Stimulated activated CD8-positive, alpha-beta memory T cell treated with anti-CD3 and anti-CD28 coated beads, Interleukin-12 subunit alpha, Interleukin-12 subunit beta, amount 100 ng/mL, for 1 hour (primary cell): ENCODE measurements at places on chromosomes 6 and 20.

DNA sequence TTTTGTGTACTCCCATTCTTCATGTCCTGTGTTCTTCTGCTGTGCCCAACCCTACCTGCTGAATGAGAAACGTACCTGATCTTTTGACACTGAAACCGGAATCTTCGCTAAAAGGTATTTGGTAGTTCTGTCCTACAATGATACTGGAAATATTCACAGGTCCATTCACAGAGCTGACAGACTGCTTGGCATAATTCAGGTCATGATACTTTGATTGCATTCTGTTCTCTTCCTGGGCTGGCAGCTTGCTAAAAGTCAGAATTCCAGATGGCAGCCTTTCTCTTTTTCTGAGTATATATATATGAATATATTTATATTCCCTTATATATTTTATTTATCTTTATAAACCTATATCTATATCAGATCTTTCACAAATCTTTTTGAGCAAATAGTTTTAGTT is 375.1 kb downstream of the PHF3 start:
- DNase-seq, result no peak

GRCh38 chr6:129859524-129859923 is 1.6 kb downstream of the TMEM244 start:
- DNase-seq, result no peak

DNA sequence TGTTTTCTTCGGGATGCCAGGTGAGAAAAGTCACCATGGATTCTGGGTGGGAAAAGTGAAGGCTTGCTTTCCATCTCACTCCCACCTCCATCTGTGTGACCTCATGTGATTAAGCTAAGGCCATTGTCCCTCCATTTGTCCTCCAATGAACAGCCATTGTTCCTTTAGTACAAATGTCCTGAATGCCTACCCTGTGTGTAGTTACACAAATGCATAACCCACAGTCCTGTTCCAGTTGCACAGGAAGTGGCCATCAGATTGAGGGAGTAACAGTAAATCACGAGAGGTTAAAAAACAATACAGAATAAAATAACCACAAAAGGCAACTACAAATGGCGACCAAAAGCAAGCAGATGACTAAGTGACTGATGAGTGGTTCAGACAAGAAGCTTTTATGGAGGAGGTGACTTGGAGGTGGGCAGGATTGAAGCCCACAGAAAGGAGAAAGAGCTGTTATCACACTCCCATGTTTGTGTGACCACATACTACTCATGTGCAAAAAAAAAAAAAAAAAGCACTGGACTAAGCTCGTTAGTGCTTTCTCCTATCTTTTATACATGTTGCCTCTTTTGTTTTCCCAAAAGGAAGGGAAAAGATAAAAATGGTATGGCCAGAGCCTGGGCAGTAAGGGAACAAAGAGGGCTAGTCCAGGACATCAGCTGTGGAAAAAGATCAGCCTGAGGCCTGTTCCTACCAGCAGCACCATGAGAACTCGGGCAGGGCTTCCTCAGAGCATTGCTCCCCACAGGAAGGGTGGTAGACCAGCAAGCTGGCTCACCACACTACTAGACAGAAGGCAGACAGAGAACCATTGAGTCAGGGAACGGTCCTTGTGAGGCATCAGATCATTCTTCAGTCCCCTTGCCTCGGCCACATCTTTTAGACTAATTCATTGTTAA is 111.0 kb downstream of the TFAP2A start:
- DNase-seq, result no peak

GRCh38 chr6:32906539-32906938 is 34.3 kb downstream of the HLA-DMB start:
- DNase-seq, result no peak

GRCh38 chr6:38033442-38033982 is 214.0 kb downstream of the ZFAND3 start:
- DNase-seq, result no peak

DNA sequence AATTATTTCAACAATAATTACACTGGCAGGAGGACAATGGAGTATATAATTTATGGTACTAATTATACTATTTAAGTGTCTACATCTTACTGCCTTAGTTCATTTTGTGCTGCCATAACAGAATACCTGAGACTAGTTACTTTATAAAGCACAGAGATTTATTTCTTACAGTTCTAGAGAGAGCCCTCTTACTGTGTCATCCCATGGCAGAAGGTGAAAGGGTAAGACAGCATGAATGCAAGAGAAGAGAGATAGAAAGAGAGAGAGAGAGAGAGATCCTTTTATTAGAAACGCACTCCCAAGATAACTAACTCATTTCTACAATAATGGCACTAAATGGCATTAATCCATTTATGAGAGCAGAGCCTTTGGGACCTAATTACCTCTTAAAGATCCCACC is 314.7 kb downstream of the EPM2A start:
- DNase-seq, result no peak

GRCh38 chr20:44629542-44629941 is 22.0 kb downstream of the ADA start:
- no peak for DNase-seq

GRCh38 chr20:2921506-2921905 is 48.2 kb downstream of the PTPRA start:
- DNase-seq, result no peak

- no peak for DNase-seq
Measured at GRCh38 chr20:40978761-40979160, 49.9 kb upstream of the TOP1 start.

DNA sequence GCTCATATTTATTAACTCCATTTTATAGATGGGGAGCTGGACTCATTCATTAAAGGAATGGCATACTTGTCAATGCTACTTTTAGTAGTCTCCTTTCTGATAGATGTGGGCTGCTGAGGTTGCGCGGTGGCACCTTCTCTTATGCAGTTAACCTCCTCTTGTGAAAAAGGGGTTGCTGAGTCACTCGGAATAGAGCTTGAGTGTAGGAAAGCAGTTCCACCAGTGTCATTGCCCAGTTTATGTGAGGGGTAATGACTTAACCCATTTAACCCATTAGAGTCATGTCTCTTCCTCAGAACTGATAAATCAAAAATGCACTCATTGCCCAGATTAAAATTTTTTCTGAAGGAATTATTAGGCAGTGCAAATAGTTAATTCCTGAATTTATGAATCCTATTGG is 6.3 kb downstream of the MAPK14 start:
- peak; percentile 11 for DNase-seq

DNA sequence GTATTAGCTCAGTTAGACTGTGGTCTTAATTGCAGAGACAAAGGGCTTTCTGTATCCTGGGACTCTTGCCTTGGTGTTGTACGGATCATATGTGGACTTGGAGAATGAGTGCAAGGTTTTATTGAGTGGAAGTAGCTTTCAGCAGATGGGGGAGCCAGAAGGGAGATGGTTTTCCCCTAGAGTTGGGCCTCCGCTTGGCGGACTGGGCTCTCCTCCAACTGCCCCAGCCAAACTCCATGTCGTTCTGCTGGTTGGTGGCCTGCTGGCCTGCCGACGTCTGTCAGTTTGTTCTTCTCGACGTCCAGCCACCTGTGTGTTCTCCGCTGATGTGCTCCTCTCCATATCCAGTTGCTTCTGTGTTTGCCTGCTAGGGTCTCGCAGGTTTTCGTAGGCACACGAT is 189.5 kb upstream of the FLRT3 start:
- DNase-seq, result no peak

DNA sequence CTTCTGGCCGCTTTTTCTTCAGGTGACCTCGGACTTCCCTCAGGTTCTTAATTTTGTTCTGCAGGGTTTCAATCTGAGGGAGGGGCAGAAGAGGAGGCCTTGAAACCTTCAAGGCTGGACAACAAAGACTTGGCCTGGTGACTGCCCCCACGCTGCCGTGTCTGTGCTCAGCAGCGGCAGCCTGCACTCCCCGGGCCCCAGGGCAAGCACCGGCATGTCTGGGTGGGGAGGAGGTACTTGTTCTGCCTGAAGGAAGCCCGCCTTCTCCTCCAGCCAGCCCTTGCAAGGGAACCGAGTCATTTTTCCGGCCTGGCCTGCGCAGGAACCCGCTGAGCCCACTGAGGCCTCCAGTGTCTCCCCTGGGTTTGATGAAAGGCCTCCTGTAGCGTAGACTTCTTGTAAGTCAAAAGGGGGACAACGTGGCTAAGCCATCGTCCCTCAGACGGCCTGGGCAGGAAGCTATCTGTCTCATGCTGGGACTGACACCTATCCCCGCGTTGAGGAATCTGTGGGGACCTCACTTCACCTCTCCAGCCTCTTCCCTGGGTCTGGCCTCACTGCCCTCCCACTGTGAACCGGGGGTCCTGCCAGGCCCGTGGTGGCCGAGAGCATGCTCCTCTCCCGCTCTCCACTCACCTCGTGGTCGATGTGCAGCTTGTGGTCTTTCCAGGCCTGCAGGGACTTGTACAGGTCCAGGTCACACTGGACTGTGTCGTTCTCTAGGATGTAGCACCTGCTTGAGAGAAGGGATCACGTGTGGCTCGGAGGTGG is 119.9 kb downstream of the SULF2 start:
- no peak for DNase-seq

GRCh38 chr6:1544603-1545002 is 65.1 kb upstream of the FOXC1 start:
- no peak for DNase-seq

- DNase-seq, result no peak
Measured at GRCh38 chr20:19375801-19376200, 163.4 kb downstream of the SLC24A3 start.

DNA sequence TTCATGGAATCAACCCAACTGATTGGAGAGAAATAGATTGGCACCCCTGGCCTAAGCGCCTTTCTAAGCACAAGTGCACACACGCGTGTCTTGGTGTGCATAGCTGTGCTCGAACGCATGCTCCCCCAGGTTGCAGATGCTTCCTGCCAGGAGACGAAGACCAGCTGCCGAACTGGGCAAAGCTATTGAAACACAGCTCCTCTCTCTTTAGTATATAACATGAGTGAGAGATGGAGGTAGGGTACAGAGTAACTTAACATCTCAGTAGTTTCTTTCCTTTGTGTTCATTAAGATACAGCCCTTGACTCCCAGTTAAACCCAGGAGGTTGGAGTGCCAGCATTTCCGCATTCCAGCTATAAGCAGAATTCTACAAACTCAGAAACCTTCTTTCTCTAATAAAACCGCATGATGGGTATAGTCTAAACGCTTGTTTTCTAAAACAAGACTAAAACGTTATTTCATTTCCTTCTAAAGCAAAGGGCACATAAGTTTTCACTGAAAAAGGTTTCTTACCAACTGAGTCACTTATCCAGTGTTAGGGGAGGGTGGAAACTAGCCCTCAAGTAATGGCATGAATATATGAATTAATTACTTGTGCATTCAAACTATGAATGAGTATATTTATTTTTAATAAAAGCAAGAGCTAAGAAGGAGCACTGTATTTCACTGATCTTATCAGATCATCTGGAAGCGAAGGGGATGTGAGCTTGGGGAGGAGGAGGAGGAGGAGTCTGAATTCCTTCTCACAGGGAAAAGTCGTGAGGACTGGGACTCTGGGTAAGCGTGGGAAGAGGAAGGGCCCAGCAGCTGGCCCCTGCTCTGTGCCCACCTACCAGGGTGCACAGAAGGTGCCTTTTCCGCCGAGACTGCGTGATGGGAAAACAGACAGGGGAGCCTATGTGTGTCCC is 179.2 kb downstream of the TMEM242 start:
- DNase-seq, result no peak

DNA sequence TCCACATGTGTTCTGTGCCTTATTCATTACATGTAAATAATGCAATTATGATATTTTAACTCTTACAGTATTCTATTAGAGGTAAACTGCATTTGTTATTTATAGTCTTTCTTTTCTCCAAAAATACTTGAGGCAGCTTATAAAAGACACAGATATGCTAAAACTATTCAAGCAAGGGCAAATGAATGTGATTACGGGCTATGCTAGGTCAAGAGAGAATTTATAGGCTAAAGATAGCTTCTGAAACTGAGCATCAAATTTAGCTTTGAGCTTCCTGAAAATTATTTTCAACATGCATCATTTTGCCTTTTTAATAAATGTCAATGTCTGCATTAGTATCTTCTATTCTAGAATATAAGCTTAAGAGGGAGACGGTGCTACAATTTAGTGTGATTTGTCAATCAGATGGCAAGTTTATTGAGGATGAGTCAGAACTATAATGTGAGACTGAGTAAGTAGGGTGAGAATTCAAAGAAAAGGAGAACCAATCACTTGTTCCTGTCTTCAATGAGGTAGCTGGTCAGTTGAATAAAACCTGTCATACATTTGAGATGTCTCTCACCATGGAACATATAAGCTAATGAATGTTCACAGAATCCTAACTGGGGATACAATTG is 669.4 kb upstream of the CITED2 start:
- no peak for DNase-seq

DNA sequence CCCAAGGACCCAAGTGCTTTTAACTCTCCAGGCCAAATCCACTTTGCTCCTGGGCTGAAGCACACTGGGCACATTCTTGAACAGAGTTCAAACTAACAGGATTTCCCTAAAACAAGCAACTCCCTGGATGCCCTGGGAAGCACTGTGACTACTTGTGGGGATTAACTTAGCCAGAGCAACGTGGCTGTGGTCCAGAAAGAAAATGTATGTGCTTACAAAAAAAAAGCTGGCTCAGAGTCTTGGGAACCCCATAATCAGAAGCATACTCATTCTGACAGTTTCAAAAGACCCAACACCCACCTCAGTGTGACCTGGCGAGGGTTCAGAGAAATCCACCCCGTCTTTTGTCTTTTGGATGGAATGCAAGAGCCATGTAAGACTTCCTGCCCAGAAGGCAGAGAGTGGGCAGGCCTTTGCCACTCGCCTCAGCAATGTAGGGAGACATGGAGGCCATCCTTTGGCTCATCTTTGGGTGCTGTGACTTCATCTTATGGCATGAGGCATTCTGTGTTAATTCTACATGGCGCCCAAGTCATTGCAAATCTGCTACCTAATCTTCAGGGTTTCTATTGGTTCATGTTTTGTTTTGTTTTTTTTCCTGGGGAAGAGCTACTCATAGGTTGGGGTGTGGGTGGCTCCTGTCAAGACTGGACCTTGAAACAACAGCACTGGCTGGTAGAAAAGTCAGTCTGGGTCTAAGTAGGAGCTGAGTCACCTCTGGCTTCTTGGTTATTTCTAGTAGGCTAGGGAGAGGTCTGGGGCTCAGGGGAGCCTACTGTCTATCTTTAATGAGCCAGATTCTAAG is 248.6 kb upstream of the SUPT3H start:
- DNase-seq, result no peak

DNA sequence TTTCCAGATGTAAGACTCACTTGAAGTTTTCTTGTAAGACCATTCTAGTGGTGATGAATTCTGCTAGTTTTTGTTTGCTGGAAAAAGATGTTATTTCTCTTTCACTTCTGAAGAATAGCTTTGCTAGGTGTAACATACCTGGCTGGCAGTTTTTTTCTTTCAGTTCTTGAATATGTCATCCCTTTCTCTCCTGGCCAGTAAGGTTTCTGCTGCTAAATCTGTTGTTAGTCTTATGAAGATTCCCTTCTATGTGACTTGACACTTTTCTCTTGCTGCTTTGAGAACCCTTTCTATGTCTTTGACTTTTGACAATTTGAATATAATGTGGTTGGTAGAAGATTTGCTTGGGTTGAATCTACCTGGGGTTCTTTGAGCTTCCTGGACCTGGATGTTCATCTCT is 314.7 kb upstream of the NOX3 start:
- DNase-seq, result no peak
